ENCODE measurements at places on chromosomes 1 and 21. TPM values are rescaled to one million over a fixed set of nuclear protein-coding genes. Genes with fewer than 3 reads are reported as not detected.

DNA sequence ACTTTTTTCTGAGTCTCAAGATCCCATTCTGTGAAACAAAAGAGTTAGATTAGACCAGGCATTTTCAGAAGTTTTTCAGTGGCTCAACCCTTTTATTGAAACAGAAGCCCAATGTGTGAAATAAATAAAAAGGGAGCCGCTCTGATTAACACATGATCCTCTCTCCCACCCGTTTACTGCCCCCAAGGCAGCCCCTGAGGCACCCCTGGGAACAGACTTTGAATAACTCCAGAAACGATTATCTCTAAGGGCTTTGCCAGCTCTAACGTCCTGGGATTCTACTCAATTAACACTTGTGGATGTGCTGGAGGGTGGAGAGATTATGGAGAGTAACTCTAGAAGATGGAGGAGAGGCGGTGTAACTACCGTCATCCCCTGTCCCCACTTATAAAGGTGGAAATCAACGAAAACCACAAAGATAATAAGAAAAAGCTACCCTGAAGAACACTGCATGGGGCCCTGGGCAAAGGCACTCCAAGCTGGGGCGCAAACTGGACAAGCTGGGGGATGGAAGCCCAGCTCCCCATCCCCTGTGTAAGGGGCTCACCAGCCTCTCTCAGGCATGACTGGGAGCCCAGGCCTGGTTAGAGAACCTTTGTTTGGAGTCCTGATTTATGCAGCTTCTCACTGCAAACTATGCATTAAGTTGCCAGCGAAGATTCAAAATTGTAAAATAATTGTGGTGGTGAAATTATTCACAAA lies 39.0 kb upstream of the GRIK3 start:
- H3K27ac ChIP-seq, result no peak overlapping the region
- H3K4me3 ChIP-seq, result no peak overlapping the region
- peaks cover 11% of the 10 kb centered on the region for H3K27me3 ChIP-seq
- H3K36me3 ChIP-seq, result no peaks in the 10 kb centered on the region
- DNase-seq, result no peak

GRCh38 chr1:81231729-81232038 lies 569.0 kb upstream of the ADGRL2 start:
- H3K36me3 ChIP-seq, result no peaks in the 10 kb centered on the region
- no peak overlapping the region for H3K4me3 ChIP-seq
- no peak overlapping the region for H3K27ac ChIP-seq

Gene CELA3A
- total RNA-seq, result not detected

GRCh38 chr1:31346785-31347184 lies 26.1 kb downstream of the FABP3 start:
- DNase-seq, result no peak
- no peaks in the 10 kb centered on the region for H3K4me1 ChIP-seq
- no peak overlapping the region for H3K4me3 ChIP-seq
- H3K36me3 ChIP-seq, result peaks cover 62% of the 10 kb centered on the region
